ENCODE measurements at places on chromosomes 6 and 20. TPM values are rescaled to one million over a fixed set of nuclear protein-coding genes. Genes with fewer than 3 reads are reported as not detected.

Gene QKI
- 60.4 TPM for total RNA-seq

- no peak for DNase-seq
These were observed 49.6 kb upstream of the SNAP91 start for GRCh38 chr6:83758533-83758932.

GRCh38 chr6:44264154-44265006 is 971 bp downstream of the NFKBIE start:
- DNase-seq: no peak

DNA sequence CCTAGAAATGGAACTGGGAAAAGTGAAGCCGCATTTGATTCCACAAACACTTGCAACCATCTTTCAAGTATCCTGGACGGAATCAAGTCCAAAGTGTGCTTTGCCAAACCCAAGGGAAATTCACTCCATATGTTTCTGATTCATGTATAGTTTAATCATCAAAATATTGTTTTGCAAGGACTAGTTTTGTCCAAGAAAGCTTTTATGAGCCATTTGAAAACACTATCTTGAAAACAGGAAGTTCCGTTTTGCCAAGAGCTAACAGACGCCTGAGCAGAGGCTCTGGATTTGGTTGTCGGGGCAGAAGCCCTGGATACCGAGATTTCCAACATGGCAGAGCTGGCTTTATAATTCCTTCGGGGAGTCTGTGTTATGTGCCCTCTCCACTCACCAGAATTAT is 251.1 kb downstream of the PHACTR1 start:
- DNase-seq: no peak

- no peak for DNase-seq
These were observed 453.8 kb downstream of the RFPL4B start for GRCh38 chr6:112800916-112801315.

- peak; percentile 58 for DNase-seq
These were observed 622 bp upstream of the KIZ start for GRCh38 chr20:21125072-21125848.

- DNase-seq: no peak
These were observed 2.5 kb downstream of the GTF2H5 start for GRCh38 chr6:158170656-158171081.

GRCh38 chr20:37229357-37229756 is 32.3 kb downstream of the GHRH start:
- no peak for DNase-seq

DNA sequence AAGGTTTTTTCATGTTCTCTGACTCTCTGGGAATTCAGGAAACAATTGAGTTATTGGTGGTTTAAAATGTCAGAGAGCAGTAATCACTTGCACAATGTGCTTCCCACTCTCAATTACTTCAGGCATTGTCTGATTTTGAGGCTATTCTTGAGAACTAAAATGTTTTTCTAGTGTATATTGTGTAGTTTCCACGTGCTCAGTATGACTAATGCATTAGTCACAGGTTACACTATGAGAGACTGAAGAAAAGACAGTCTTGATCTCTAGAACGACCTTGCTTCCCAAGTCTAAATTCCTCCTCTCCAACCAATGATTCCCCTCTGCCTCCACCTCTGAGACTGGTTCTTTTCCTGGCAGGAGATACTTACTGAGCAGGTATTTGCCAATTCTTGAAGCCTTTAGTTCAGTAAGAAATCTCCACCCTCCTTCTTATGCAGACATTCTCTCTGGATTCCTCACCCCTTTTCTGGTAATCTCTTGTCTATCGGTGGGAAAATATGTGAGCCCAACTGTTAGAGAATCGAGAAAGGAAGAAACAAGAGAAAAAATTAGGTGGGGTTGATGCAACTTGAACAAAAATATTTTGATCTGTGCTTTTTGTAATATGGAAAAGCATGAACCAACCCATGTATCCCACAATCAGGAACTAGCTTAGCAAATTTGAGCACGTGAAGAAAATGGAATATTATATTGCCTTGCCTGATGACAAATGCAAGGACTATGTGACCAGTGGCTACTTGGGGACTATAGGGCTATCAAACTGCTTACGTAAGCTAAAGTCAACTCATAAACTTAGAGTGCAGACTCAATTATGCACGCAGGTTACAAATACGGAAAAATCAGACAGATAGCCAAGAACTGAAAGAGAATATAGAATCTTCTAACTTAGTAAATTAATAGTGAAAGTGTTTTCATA is 61.1 kb upstream of the SLC22A16 start:
- no peak for DNase-seq

- DNase-seq: no peak
These were observed 107.7 kb upstream of the DTNBP1 start for GRCh38 chr6:15770347-15771143.

DNA sequence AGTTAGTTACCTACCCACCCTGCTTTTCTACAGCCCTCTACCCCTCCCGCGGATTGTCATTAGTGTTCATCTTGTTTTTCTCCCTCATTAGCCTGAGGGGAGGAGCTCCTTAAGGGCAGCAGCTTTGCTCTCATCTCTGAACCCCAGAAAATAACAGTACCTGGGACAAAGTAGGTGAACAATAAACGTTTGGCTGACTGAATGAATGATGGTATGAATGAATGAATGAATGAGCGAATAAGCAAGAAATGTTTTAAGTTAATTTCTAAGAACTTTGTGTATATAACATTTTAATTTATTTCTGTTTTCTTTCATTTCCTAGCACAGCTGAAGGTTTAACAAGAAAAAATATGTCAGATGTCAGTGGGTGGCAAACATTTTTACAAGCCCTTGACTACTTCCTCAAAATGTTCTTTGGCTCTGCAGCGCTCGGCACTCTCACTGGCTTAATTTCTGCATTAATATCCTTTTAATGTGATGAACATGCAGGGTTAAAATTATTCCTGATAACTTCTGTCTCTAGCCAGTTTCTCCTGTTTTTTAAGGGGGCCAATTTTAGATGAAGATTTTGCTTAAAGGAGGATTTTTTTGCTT is 50.1 kb downstream of the SLC9A8 start:
- no peak for DNase-seq

- no peak for DNase-seq
These were observed 93.9 kb upstream of the HDAC2 start for GRCh38 chr6:114064862-114065261.

- no peak for DNase-seq
These were observed 98.3 kb downstream of the CDH26 start for GRCh38 chr20:60056407-60057122.

GRCh38 chr20:59508729-59509128 is 95.6 kb upstream of the PHACTR3 start:
- no peak for DNase-seq

GRCh38 chr6:118931436-118931835 is 3.5 kb downstream of the MCM9 start:
- no peak for DNase-seq

DNA sequence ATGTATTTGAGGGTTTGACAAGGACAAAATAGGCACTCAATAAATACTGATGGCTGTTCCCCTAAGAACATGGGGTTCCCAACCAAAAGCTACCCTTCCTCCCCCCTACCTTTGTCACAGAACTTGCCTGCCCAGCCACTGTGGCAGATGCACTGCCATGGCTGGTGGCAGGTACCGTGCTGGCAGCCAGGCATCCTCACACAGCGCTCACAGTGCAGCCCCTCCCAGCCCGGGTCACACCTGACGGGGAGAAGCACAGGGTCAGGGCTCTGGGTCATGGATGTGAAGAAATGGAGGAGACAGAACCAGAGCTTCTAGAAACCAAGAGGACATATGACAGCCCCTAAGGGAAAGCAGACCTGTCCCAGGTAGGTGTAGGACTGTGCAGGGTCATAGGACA is 2.5 kb downstream of the DLK2 start:
- DNase-seq: no peak

Measured in body of pancreas (tissue), 4 donors.